ENCODE measurements at places on chromosomes 4 and X.

DNA sequence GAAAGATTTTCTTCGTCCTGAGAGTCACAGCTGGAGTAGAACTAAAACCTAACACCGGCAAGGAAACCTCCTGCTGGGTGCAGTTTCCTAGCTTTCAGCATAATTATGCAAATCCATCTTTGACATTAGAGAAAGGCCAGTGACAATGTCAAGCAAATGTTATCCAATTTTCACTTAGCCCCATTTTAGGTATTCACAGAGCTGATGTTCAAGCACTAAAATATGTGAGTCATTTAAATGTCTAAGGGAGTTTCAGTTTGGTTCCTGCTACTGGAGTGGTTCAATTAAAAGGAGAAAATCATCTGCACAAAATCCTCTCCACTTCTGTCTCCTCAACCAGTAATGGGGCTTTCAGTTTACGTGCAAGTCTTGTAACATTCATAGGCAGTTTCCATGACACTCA, 37.1 kb upstream of the AMOT start:
- DNase-seq, result no peak

GRCh38 chrX:19956306-19956705, 34.6 kb downstream of the BCLAF3 start:
- DNase-seq, result no peak

GRCh38 chrX:137550665-137551261, 15.2 kb upstream of the ZIC3 start:
- no peak for DNase-seq

- no peak for DNase-seq
These were observed 1082.0 kb downstream of the RAPGEF2 start for GRCh38 chr4:160184884-160185283.

DNA sequence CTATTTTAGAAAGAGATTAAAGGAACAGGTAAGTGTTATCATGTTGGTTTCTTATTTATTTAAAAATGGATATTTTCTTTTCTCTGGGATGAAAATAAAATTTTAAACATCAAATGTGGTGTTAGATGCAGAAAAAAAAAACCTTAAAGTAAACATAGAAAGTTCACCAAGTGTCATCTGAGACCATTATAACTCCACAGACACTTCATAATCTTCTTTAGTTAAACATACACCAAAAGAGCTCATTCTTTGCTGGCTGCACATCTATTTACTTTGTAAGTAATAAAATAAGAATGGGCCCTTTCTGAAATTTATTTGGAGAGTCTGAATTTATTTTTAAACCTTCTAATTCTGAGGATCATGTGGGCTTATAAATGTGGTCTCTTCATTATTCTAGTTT, 460.7 kb upstream of the CTSO start:
- no peak for DNase-seq

GRCh38 chrX:38857736-38858523, 56.7 kb downstream of the MID1IP1 start:
- peak; percentile 24 for DNase-seq

- DNase-seq, result no peak
These were observed 163.3 kb upstream of the RASGEF1B start for GRCh38 chr4:81634766-81635549.

DNA sequence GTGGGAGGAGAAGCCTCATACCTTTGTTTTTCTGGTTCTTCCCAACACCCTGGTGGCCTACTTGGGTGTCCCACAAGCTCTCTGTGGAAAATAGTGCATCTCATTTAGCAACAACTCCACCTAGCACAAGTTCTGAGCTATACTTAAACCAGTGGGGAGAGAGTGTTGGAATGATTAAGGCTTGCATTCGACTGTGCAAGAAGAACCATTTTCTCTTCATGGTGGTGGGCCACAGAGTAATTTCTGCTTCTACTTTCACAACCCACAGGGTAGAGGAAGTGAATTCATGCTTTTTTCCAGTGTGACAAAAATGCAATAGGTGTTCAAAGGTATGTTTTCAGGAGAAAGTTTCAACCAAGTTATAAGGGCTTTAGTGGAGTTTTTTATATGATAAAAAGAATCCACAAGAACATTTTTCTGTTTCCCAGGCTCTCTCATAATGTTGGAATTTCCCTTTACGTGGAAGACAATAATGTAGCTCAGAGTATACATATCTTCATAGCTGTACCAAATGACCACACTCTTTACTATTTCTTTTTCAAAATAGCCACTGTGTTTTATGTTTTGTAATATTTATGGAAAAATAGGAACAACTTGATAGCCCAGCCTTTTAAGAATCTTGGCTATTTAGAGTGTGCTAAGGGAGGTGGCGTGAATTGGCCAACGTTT, 80.3 kb upstream of the HHIP start:
- DNase-seq, result no peak
